ENCODE measurements at places on chromosomes 11 and 22.

- DNase-seq: no peak
Measured at GRCh38 chr11:92702805-92703448, 266.5 kb upstream of the MTNR1B start.

GRCh38 chr11:133823614-133824013 lies 21.7 kb downstream of the SPATA19 start:
- no peak for DNase-seq

GRCh38 chr22:50625568-50626313 lies 2.2 kb downstream of the ARSA start:
- no peak for DNase-seq

DNA sequence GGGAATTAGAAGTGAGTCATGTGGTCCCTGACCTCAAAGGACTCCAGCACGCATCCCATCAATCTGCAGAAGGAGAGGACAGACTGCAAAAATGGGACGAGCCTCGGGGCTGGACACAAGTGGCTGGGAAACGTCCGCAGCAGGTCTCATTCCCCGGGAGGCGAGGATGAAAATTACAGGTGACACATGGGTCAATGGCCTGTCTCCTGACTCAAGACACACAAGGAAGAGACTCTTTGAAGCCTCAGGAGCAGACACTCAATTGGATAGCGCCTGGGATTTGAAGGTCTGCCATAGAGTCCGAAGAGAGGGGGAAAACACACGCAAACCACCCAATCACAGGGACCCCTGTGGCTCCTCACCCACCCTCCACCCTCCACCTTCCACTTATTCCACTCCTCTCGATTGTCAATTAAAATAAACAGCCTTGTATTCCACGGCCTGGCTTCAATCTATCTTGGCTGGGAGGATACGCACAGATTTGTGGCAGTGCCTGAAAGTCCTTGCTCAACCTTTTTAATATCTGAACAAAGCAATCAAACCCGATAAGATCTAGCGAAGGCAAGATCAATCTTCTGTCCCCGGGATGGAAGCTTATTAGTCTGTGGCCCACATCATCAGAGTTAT lies 101.8 kb upstream of the CADM1 start:
- DNase-seq: no peak

- DNase-seq: no peak
Measured at GRCh38 chr11:95764267-95764898, 25.2 kb downstream of the FAM76B start.

DNA sequence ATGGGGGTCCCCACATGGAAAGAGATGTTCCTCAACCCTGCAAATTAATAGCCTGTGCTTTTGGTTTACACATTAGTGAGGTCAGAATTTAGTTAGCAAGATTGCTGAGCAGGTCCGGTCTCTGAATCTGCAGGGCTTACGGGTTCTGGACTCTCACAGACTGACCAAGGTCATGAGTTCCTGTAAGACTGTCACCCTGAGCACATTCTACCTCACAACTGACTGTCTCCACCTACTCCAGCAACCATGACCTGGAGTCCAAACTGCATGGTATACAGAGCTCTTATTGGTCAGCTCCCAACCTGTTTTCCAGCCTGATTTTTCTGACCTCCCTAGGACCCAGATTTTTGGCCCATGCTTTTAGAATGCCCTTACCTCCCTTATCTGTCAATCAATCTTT lies 28.2 kb downstream of the DKK3 start:
- no peak for DNase-seq

DNA sequence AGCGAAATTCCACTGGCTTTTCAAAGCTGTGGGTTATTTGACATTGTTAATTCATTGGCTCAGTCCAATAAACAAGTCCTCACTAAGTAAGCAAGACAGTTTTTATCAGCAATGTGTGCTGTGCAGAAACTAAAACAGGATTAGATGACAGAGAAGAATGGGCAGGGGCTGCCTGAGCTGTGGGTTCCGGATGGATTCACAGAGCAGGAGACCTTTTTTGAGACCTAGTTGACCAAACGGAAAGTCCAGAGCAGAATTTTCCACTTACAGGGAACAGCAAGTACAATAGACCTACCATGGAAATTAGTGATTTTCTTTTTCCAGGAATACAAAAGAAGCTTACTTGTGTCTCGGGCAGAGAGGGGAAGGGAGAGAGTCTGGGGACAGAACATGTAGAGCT lies 5.2 kb upstream of the KDM4F start:
- no peak for DNase-seq

- DNase-seq: no peak
Measured at GRCh38 chr22:27331526-27332281, 469.9 kb downstream of the MN1 start.

DNA sequence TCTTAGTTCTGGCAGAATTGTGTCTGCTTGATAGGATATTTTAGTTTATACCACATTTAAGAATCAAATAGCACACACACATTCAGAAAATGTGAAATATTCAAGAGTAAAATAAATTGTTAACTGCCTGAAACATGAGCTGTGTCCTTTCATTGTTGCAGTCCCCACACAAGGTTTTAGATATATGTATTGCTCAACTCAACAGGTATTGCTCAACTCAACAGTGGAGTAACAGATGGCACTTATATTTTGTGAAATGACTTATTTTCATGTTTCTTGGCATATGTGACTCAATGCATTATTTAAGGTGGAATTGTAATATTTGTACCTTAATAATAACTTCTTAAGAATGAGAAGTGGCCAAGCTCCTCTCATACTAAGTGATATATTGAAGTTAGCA lies 760.3 kb downstream of the CNTN5 start:
- no peak for DNase-seq

GRCh38 chr22:25053153-25053805 lies 100.8 kb downstream of the KIAA1671 start:
- DNase-seq: no peak

DNA sequence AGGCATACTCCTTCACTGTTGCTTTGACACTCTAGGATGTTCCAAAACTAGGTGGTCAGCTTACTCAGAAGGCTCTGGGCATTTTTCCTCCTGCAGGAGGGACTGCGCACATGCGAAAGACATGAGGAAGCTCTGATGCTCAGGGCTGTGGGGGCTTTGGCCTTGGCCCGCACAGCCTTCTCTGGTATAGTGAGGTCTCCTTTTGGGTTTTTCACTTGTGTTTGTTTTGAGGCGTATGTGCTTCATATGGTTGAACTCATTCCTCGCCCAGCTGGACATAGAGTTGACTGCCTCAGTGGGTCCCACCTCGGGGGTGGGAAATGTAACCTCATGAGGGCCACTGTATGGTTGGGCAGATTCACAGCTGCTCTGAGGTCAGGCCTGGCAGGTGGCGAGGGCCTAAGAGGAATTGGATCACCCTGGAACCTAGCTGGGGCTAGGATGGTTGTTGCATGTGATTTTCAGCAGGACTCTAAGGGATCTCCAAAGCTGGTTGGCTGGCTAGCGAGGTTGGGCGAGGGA lies 63.7 kb downstream of the PTPRJ start:
- DNase-seq: no peak

DNA sequence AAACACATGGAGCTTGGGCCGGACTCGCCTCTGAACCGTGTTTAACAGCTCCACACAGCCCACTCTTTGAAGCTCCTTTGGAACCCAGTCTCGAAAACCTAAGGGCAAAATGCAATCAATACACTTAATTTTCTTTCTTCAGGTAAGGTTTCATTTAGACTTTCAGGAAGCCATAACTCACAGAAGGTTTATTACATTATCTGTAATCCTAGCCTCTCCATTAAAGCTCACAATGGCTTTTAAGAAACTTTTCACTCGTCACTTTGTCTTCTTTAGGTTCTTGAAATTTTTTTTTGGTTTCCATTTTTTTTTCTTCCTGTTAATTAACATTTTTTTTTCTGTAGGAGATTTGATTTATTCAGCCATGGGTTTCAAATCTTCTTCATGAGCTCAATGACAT lies 91.3 kb downstream of the ARL14EP start:
- no peak for DNase-seq

DNA sequence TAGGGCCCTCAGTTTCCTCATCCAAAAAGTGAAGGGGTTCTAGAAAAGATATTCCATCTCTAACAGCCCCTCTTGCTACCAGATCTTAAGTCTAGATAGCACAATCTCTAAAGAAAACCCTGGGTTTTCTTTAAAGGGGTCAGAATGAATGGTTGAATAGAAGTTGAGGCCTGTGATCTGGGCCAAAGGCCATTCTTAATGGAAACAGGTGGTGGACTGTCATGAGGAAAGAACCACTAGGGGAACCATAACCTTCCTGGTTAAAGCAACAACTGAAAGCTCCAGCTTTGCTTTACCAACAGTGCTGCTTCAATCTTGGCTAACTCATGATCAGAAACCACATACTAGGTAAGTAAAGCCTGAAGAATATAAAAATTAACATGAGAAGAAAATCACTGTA lies 1.8 kb downstream of the CELF1 start:
- no peak for DNase-seq

- no peak for DNase-seq
Measured at GRCh38 chr22:22406445-22407027, 102.0 kb downstream of the ZNF280B start.

GRCh38 chr11:2296913-2297622 lies 4.7 kb downstream of the C11orf21 start:
- DNase-seq: no peak

DNA sequence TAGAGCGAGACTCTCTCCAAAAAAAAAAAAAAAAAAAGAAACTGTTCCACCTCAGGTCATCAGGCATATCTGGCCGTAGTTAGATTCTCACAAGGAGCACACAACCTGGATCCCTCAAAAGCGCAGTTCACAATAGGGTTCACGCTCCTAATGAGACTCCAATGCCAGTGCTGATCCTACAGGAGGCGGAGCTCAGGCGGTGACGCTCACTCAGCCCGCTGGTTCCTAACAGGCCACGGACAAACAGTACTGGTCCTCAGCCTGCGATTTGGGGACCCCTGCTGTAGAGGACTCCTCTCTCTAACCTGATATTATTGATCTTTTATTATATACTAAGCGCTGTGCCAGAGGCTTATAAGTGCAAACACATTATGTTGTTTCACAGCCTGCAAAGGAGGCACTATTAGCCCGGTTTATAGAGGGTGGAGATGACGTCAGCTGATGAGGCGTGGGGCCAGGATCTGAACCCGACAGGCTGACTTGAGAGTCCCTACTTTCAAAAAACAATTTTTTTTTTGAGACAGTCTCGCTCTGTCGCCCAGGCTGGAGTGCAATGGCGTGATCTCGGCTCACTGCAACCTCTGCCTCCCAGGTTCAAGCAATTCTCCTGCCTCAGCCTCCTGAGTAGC lies 4.9 kb upstream of the MAFF start:
- DNase-seq: no peak

GRCh38 chr22:32684822-32685187 lies 116.7 kb upstream of the TIMP3 start:
- no peak for DNase-seq

GRCh38 chr22:49322861-49323622 lies 504.6 kb downstream of the BRD1 start:
- DNase-seq: no peak

DNA sequence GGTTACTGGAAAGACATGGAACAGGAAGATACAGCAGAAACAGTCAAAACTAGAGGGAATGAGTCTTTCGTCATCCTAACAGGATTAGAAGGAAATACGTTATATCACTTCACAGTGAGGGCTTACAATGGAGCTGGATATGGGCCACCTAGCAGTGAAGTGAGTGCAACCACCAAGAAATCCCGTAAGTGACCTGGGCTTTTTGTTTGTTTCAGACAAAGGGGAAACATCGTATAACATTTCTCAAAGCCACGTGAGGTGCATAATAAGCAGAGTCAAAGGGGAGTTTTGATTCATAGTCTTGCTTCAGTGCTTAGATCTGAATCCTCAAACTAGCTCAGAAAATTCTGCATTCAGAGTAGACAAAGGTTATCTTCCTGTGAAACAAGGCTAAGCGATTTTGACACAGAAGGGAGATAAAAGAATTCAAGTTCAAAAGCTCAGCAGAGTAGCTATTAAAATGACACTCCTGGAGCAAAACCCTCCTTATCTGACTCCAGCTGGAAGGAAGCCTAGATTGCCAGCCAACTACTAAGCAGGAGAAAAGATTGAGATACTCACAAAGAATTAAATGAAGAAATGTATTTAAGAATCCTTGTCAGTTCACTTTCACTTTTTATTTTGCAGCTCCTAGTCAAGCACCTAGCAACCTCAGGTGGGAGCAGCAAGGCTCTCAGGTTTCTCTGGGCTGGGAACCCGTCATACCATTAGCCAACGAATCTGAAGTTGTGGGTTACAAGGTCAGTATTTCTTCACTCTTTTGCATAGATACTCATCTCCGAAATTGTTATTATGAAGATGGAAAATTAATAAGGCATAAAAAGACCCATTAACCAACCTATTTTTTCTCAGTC lies 346.4 kb upstream of the ARHGAP42 start:
- no peak for DNase-seq

DNA sequence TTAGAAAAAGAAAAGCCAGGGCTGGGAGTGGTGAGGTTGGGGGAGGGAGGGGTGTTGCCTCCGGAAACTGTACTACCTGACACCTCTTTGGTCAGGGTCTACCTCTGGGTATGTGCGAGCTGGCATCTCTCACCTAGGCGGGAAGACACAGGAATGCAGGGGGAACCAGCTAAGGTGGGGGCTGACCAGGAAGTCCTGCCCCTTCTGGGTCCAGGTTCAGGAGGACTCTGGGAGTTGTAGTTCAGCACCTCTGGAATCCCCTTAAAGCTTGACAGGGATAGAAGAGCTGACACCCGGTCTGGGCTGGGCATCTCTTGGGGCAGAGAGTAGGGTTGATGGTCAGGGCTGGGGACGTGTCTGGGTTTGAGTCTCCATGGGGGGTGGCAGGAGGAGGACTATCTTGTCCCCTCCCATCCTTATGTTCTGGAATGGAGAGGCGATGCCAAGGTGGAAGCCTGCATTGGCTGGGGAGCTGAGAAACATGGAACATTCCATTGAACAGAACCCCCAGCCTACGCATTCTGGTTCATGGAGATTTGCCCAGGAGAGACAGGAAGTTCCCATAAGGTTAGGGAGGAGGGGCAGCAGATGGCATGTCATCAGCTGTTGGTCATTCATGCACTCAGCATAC lies 2.1 kb upstream of the KIAA1671 start:
- no peak for DNase-seq

GRCh38 chr22:36940676-36941075 lies 27.2 kb downstream of the CSF2RB start:
- no peak for DNase-seq

DNA sequence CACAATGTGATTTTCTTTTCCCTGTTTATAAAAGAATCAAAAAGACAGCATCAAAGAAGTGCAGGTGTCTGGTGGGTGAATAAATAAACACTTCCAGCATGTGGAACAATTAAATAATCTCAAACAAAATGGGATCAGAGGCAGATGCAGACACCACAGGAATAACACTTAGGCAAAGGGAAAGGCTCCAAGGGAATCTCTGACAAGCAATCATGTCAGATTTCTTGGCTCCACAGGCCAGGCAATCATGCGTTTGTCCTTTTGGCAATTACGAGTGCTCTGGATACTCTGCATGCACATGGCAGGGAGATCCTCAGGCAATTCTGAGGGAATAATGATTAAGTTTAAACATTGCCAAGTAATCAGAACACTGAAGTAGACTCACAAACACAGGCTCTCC lies 403.5 kb upstream of the LUZP2 start:
- DNase-seq: no peak

- DNase-seq: no peak
Measured at GRCh38 chr22:48198489-48199459, 1436.3 kb downstream of the TBC1D22A start.

GRCh38 chr11:128492461-128492860 lies 94.9 kb downstream of the ETS1 start:
- no peak for DNase-seq

Data from C1 segment of cervical spinal cord (tissue), 14 donors.